Fibroblast of mammary gland (primary cell): ENCODE measurements at places on chromosomes 1 and 21.

- peak; percentile 4 for DNase-seq
These were observed 47.8 kb upstream of the KANK4 start for GRCh38 chr1:62367005-62367557.

GRCh38 chr21:46560568-46561444 lies 44.1 kb downstream of the S100B start:
- no peak for DNase-seq

DNA sequence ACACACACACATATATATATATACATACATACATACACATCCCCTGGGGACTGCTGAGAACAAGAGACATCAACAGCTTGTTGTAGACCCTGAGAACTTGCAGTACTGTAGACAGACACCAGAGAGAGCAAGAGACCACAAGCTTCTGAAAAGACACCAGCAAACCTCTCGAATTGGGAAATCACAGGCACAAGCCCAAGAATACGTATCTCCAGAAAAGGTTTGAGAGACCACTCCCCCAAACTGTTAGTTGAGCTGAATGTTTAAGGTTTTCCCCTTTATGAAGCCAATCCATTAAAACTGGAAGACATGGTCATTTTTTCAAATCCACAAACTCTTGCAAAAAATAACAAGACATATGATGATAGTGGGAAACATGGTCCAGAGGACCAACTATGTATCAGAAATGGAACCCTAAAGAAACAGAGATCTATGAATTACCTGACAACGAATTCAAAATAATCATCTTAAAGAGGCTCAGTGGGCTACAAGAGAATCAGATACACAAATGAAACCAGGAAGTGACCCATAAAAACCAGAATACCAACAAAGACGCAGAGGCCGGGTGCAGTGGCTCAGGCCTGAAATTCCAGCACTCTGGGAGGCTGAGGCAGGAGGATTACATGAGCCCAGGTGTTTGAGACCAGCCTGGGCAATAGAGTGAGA lies 45.1 kb downstream of the SLC2A1 start:
- DNase-seq: peak; percentile 83

- DNase-seq: peak; percentile 37
These were observed 5.6 kb upstream of the MAN1C1 start for GRCh38 chr1:25610822-25611630.

GRCh38 chr1:90724926-90725656 lies 8.0 kb upstream of the BARHL2 start:
- no peak for DNase-seq

- DNase-seq: peak; percentile 13
These were observed 7.5 kb upstream of the FOXO6 start for GRCh38 chr1:41353744-41354143.

DNA sequence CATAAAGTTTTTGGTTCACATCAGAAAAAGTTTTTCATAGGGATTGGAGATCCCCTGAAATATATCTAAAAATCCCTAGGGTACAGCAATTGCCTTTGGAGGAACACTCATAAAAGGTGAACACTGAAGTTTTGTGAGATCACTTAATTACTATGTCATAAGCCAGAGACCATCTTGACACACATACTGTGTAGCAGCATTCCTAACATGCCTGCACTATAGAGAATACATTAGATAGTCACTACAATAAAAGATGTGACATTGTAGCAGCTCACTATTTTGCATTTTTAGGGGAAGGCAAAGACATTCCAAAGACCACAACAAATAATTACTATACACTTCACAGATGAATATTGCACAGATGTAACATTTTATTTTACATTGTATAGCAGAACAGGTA lies 779.9 kb downstream of the KCNT2 start:
- no peak for DNase-seq

- DNase-seq: no peak
These were observed 32.0 kb upstream of the PRDX6 start for GRCh38 chr1:173445164-173445563.

- DNase-seq: no peak
These were observed 779.0 kb upstream of the ADGRL4 start for GRCh38 chr1:79785561-79785960.

DNA sequence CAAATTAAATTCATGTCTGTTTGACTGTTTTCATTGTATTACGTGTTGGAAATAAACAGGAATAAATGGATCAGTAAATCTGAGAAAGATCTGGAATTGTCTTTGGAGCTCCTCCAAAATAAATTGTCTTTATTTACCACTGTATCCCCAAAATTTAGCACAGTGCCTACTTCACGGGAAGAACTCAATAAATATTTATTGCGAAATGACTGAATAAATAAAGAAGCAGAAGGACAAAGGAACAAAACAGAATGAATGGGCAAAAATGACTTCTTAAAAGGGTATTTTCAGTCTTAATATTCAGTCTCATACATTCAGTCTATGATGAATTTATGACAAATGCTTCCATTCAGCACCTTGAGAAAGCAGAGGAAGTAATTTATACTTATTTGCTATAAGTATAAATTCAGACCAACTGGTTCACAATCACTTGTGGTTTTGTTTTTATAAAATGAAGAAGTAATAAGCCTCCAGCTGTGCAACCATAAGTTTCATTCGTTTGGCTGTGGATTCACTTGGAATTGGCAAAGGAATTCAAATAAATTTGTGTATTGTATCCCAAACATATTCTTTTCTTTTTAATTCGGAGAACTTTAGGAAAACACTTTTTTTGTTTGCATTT lies 19.2 kb upstream of the PRKAA2 start:
- DNase-seq: no peak

- DNase-seq: peak; percentile 79
These were observed 764.4 kb downstream of the ADGRL2 start for GRCh38 chr1:82565146-82565545.

DNA sequence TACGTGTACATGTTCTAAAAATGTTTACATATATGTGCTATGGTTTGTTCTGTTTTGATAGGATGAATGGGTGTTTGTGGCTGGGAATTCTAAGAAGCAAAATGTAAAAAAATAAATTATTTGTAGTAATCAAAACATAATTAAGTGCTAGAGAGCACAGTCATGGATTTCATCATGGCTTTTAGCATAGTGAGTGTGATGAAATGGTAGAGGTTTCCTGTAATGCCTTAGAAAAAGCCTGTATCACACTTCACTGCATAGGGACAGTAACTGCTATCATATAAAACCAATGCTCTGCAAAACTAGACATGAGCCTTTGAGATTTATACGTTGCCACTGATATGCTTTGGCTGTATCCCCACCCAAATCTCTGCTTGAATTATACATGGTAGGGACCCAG lies 99.8 kb downstream of the PTGER3 start:
- no peak for DNase-seq
